ENCODE measurements at places on chromosomes 11 and 22. TPM values are rescaled to one million over a fixed set of nuclear protein-coding genes. Genes with fewer than 3 reads are reported as not detected.

CFAP300 gene
- not detected for polyA plus RNA-seq

DNA sequence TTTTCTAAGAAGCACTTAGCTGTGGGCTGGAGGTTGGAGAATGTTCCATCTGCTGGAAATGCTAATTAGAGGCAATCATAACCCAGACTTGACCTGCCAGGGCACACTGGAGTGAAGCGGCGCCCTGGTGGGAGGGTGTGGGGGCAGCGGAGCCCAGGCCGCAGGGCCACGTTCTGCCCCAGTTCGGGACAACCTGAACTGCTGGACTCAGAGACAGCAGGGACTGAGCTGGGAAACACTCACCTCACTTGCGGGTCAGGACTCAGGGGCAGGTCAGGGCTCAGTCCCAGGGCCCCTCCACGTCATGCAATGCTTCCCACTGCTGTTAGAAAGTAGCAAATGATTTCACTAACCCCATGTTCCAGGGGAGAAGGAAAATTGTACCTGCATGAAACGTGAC, 316.4 kb downstream of the NTM start:
- no peaks in the 10 kb centered on the region for H3K4me1 ChIP-seq
- no peak overlapping the region for H3K27ac ChIP-seq
- no peak overlapping the region for H3K4me3 ChIP-seq
- H3K36me3 ChIP-seq: no peaks in the 10 kb centered on the region
- DNase-seq: no peak
- H3K27me3 ChIP-seq: no peaks in the 10 kb centered on the region

DNA sequence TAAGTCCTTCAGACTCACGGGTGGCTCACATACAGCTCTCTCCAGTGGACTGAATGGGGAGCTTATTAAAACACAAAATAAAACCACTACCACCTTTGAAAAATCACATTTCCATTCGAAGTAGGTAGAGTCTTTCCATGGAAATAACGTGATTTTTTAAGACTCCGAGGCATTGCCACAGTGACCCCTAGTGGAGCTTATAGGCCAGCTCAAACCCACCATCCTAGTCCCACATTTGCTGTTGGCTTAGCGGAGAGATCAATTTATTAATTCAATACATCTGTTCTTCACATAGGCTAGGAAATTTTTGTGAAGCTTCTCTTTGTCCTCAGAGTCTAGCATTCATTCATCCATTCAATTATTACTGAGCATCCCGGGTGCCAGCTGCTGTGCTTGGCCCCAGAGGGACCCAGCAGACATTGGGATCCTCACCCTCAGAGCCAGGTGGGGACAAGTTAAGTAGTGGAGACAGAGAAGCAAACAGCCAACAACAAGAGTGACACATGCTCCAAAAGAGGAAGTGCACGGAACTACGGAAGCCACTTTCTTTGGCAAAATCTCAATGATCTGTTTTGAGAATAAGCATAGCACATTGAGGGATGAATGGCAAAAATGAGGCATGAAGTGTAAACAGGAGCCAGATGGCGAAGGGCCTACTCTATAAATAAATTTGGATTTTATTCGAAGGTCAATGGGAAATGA, 10.2 kb upstream of the P4HA3 start:
- H3K36me3 ChIP-seq: no peaks in the 10 kb centered on the region
- no peaks in the 10 kb centered on the region for H3K27me3 ChIP-seq
- H3K27ac ChIP-seq: no peak overlapping the region
- no peaks in the 10 kb centered on the region for H3K4me1 ChIP-seq

DNA sequence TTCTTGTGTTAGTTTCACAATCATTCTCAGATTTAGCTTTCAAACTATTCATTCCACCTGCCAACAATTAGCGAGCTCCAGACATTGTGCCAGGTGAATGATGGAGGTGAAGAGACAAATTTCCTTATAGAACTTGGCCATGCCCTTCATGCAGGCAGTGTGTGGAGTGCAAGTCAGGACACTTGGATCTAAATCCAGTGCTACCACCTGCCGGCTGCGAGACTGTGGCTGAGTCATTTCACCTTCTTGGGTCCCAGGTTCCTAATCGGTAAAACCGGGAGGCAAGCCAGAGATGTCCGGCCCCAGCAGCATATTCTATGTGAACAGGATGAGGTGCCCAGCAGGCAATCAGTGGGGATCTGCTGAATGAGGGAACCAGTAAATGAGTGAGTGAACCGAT, 18.6 kb upstream of the EHF start:
- H3K4me3 ChIP-seq: no peak overlapping the region
- no peaks in the 10 kb centered on the region for H3K36me3 ChIP-seq
- H3K4me1 ChIP-seq: peaks cover 16% of the 10 kb centered on the region
- no peak for DNase-seq
- no peak overlapping the region for H3K27ac ChIP-seq

- H3K36me3 ChIP-seq: no peaks in the 10 kb centered on the region
- H3K4me1 ChIP-seq: no peaks in the 10 kb centered on the region
- no peak for DNase-seq
- no peak overlapping the region for H3K4me3 ChIP-seq
- no peaks in the 10 kb centered on the region for H3K27me3 ChIP-seq
These were observed 67.7 kb downstream of the SPON1 start for GRCh38 chr11:14029971-14030920.

DNA sequence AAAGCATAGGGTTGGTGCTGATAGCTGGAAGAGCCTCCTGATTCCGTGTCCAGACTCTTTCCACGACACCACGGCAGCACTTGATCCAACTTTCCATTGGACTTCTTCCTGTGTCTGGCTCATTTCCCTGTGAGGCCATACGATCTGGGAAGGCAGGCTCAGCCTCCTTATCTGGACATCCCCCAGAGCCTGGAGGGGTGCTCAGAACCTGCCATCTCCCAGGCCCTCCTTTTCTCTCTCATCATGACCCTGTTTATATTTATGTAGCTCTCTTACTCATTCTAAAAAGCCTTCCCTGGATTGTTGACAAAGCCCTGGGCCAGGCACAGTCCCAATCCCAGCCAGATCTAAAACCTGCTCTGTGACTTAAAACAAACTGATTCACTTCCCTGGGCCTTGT, 7.8 kb upstream of the BCL9L start:
- H3K27ac ChIP-seq: no peak overlapping the region

DNA sequence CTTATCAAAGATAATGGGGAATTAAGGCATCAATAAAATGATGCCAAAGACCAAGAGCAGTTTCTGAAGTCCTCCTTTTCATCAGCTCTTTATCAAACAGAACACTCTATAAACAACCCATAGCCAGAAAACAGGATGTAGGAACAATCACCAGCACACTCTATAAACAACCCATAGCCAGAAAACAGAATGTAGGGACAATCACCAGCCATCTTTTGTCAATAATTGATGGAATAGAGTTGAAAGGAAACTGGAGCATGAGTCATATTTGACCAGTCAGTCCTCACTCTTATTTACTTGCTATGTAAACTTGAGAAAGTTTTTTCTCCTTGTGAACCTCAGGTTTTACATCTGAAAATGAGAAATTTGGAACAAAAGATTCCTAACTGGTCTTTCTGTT, 10.0 kb downstream of the MS4A2 start:
- no peaks in the 10 kb centered on the region for H3K36me3 ChIP-seq
- no peaks in the 10 kb centered on the region for H3K27me3 ChIP-seq
- no peak overlapping the region for H3K4me3 ChIP-seq
- no peaks in the 10 kb centered on the region for H3K4me1 ChIP-seq

Data from CD8-positive, alpha-beta memory T cell (primary cell).